ENCODE measurements at places on chromosomes 2 and 18. TPM values are rescaled to one million over a fixed set of nuclear protein-coding genes. Genes with fewer than 3 reads are reported as not detected.

The SIX2 gene
- total RNA-seq = not detected

The TFCP2L1 gene
- 39.2 TPM for total RNA-seq

The TDRD15 gene
- not detected for total RNA-seq

The SCN9A gene
- 24.1 TPM for total RNA-seq

The RNF152 gene
- total RNA-seq = 6.3 TPM

The GNAL gene
- total RNA-seq = 5.1 TPM

The DSG3 gene
- total RNA-seq = not detected

The RIT2 gene
- not detected for total RNA-seq

All from upper lobe of left lung (tissue), 6 donors.